Stimulated activated CD8-positive, alpha-beta memory T cell treated with anti-CD3 and anti-CD28 coated beads, Interleukin-15, amount 100 ng/mL, for 4 hours (primary cell): ENCODE measurements at places on chromosomes 7 and 10.

GRCh38 chr10:114634609-114634979, 23.5 kb downstream of the ABLIM1 start:
- no peak for DNase-seq

GRCh38 chr7:125695626-125696025, 766.0 kb upstream of the POT1 start:
- no peak for DNase-seq

- DNase-seq: no peak
These were observed 1.2 kb downstream of the BMI1 start for GRCh38 chr10:22321924-22322640.

DNA sequence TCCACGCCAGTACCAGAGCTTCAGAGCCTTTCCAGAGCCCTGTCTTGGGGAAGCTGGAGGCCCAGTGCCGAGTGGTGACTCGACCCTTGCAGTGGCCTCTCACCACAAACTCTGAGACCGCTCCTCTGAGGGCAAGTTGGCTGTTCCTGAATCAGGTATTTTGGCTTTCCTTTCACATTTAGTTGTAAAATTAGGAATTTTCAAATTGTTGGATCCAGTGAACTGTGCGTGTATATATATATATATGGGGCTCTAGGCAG, 128.7 kb upstream of the UNC5B start:
- no peak for DNase-seq

DNA sequence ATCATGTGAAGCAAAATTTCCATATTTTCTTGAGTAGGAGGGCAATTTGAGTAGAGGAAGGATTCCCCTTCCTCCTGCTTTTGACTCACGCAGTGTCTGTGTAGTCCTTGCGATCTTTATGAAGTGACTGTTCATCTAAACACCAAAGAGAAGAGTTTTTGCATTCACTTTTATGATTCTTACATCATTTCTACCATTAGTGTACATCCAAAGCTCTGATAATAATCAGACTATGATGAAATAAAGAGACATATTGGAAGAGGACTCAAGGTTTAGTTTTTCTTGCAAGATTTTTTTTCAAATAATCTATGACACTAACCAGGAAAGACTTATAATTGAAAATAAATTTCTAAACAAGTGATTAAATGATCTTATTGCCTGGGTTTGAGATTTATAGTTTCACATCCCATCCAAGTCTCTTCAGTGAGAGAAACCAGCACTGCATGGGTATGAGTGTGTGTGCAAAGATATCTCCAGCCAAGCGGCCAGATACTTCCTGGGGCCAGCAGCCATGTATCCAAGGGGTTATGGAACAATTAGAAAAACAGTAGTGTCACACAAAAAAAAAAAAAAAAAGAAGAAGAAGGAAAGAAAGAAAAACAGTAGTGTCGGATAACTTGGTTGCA, 2.0 kb upstream of the ACTA2 start:
- DNase-seq: no peak

DNA sequence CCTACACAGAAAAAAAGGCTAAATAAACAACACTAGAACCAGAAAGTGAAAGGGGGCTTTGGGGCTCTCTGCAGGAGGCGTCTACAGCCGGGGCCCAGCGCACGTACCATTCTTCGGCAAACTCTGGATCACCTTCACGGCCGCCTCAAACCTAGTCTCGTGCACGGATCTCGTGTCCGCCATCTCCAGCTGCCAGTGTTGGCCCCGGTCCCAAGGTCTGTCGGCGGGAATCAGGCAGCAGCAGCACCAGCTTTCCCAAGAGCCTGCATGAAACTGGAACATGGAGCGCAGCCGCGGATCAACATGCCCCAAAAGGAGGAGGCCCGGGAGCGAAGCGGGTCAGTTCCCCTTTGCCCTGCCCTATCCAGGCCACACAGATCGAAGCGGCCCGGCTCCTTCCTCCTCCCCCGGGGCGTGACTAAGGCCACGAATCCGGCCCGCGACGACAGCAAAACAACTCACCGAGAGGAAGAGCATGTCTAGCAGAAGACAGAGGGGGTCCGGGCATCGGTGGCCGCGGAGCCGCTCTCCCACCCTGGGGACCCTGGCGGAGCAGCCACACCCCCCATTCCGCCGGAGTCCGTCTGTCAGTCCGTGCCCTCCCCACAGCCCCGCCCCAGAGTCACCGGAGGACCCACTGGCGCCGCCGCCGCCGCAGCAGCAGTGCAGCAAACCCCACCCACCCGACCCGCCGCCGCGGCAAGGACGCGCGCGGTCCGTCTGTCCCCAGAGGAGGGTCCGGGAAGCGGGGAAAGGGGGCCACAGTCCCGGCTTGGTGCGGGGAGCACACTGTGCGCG, at the start of gene ACBD5:
TSS of gene ACBD5 (minus strand) at position 586 of the 798 bp plus-strand sequence. CDS start at position 477, 109 bp downstream.
- peak; percentile 55 for DNase-seq
